T-helper 17 cell (primary cell): ENCODE measurements at places on chromosomes 3 and 15. TPM values are rescaled to one million over a fixed set of nuclear protein-coding genes. Genes with fewer than 3 reads are reported as not detected.

GRCh38 chr15:55532944-55533343 is 24.9 kb upstream of the DNAAF4 start:
- H3K36me3 ChIP-seq = peaks cover 3% of the 10 kb centered on the region
- no peak overlapping the region for H3K27ac ChIP-seq
- H3K4me3 ChIP-seq = no peak overlapping the region
- H3K4me1 ChIP-seq = peaks cover 3% of the 10 kb centered on the region
- peaks cover 17% of the 10 kb centered on the region for H3K27me3 ChIP-seq

NDUFB5 gene
- 33.3 TPM for total RNA-seq

SLCO2A1 gene
- 0.16 TPM for total RNA-seq

GRCh38 chr3:135018149-135018923 is 223.3 kb downstream of the EPHB1 start:
- no peak for DNase-seq
- peaks cover 5% of the 10 kb centered on the region for H3K4me1 ChIP-seq
- H3K4me3 ChIP-seq = no peak overlapping the region
- peaks cover 17% of the 10 kb centered on the region for H3K27me3 ChIP-seq

GRCh38 chr3:54212723-54213122 is 90.4 kb downstream of the CACNA2D3 start:
- no peak overlapping the region for H3K27ac ChIP-seq
- H3K4me3 ChIP-seq = no peak overlapping the region
- H3K27me3 ChIP-seq = no peaks in the 10 kb centered on the region
- no peaks in the 10 kb centered on the region for H3K36me3 ChIP-seq
- DNase-seq = no peak

- no peak for DNase-seq
- H3K4me3 ChIP-seq = no peak overlapping the region
- H3K36me3 ChIP-seq = no peaks in the 10 kb centered on the region
- H3K27ac ChIP-seq = no peak overlapping the region
- H3K27me3 ChIP-seq = no peaks in the 10 kb centered on the region
Observed at GRCh38 chr3:125132815-125133214, 77.0 kb upstream of the HEG1 start.

DNA sequence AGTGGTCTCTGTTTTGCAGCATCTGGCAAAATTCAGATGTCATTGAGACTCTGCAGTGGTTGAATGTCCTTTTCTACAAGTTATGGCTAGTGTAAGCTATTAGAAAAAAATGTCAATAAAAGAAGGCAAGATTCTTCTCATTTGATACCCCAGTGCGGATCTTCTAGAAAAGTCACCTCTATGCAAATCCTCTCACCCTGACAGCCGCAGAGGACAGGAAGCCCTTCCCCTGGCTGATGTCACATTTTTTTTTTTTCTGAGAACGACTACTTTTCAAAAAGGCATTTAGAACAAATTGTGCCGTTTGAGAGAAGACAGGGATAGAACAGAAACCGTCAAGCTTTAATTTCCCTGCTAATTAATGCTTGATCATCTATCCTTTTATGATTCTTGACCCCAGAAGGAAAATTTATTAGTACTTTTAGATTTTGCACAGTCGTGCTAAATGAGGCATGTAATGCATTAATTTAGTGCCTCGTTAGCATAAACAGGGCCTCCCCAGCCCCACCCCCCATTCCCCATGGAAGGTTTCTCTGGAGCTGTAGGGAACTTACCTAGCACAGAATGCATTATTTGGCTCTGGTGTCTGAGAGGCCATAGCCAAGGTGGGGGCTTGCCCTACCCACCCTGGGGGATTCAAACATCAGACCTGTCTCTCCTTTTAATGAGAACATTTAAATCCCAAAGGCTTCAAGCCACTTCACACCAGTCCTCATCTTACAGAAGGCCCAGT is 183.8 kb downstream of the OPA1 start:
- H3K27ac ChIP-seq = no peak overlapping the region
- peaks cover 63% of the 10 kb centered on the region for H3K27me3 ChIP-seq
- no peak for DNase-seq
- no peak overlapping the region for H3K4me3 ChIP-seq

- peaks cover 2% of the 10 kb centered on the region for H3K4me1 ChIP-seq
- H3K36me3 ChIP-seq = no peaks in the 10 kb centered on the region
- no peak overlapping the region for H3K27ac ChIP-seq
- H3K4me3 ChIP-seq = no peak overlapping the region
- peaks cover 12% of the 10 kb centered on the region for H3K27me3 ChIP-seq
- no peak for DNase-seq
Observed at GRCh38 chr15:93296759-93297500, 207.9 kb upstream of the RGMA start.

TIMP4 gene
- not detected for total RNA-seq

SEC61A1 gene
- total RNA-seq = 162 TPM

GRCh38 chr3:149638228-149639092 is 19.4 kb downstream of the WWTR1 start:
- DNase-seq = no peak
- H3K4me3 ChIP-seq = no peak overlapping the region
- H3K27ac ChIP-seq = no peak overlapping the region
- H3K27me3 ChIP-seq = peaks cover 27% of the 10 kb centered on the region
- peaks cover 3% of the 10 kb centered on the region for H3K4me1 ChIP-seq
- H3K36me3 ChIP-seq = peaks cover 2% of the 10 kb centered on the region

LYSMD4 gene
- total RNA-seq = 9.2 TPM

DNA sequence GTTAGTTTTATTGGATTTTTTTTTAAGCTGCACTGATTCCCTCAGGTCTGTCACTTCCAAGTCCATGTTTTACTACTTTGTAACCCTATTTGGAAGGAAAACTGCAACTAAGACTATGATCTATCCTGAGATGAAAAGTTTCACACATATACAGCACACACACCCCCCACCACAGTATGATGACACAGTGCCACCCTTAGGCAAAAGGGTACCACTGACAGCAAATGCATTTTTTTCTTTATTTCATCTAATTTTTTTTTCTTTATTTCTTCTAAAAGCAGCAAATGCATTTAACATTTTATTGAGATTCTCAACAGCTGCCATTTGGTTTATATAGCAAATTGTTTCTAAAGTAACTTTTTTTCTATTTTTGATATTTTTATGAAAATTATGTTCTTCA is 21.2 kb downstream of the NGRN start:
- H3K27ac ChIP-seq = no peak overlapping the region
- H3K4me1 ChIP-seq = no peaks in the 10 kb centered on the region
- no peak for DNase-seq
- H3K36me3 ChIP-seq = no peaks in the 10 kb centered on the region

CRTC3 gene
- 84.4 TPM for total RNA-seq

SYNPR gene
- total RNA-seq = not detected

- H3K4me1 ChIP-seq = peaks cover 30% of the 10 kb centered on the region
- H3K27me3 ChIP-seq = no peaks in the 10 kb centered on the region
- H3K4me3 ChIP-seq = no peak overlapping the region
- no peak overlapping the region for H3K27ac ChIP-seq
- DNase-seq = no peak
Observed at GRCh38 chr15:85615930-85616329, 178.8 kb downstream of the KLHL25 start.

TOP2B gene
- total RNA-seq = 113 TPM

DNA sequence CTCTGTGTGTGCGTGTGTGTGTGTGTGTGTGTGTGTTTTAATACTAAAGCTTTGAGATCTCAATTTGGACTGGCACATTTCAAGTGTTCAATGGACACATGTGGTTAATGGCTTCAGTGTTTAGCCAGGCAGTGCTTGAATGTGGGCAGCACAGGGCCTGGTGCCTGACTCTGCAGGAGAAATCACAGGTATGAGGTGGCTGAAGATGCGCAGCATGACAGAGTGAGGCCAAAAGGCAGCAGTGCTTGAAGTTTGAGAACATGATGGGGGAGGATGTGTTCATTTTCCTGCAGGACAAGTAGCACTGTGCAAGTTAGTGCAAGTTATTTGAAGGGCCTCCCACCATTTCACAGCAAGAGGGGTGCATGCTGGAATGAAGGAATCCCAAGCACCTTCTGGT is 620.5 kb upstream of the TBL1XR1 start:
- H3K27ac ChIP-seq = no peak overlapping the region
- H3K27me3 ChIP-seq = no peaks in the 10 kb centered on the region
- no peak overlapping the region for H3K4me3 ChIP-seq
- no peak for DNase-seq

- peaks cover 33% of the 10 kb centered on the region for H3K4me1 ChIP-seq
- no peak for DNase-seq
- no peaks in the 10 kb centered on the region for H3K27me3 ChIP-seq
- H3K4me3 ChIP-seq = peak overlapping the region; percentile 82
- H3K36me3 ChIP-seq = no peaks in the 10 kb centered on the region
Observed at GRCh38 chr3:112675943-112676535, 35.1 kb upstream of the CCDC80 start.

GPR62 gene
- total RNA-seq = not detected

DNA sequence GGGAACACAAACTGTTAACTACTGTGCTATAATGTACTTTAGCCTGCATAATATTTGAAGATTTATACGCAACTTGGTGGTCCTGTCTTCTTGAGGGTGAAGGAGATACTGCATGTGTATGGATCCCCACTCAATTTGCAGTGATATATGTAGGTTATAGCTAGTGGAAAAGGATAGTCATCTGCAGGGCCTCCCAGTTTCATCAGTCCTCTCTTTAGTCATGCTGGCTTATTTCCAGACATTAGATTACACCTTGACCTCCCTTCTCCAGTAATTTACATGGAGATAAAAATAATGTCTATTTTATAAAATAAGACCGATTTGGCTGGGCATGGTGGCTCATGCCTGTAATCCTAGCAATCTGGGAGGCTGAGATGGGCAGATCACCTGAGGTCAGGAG is 3.7 kb downstream of the NR1D2 start:
- H3K36me3 ChIP-seq = no peaks in the 10 kb centered on the region
- peaks cover 58% of the 10 kb centered on the region for H3K4me1 ChIP-seq
- no peaks in the 10 kb centered on the region for H3K27me3 ChIP-seq
- DNase-seq = no peak

GRCh38 chr15:47862402-47862801 is 145.1 kb downstream of the SEMA6D start:
- H3K27ac ChIP-seq = no peak overlapping the region
- H3K36me3 ChIP-seq = no peaks in the 10 kb centered on the region
- no peak overlapping the region for H3K4me3 ChIP-seq
- H3K27me3 ChIP-seq = no peaks in the 10 kb centered on the region

THRB gene
- not detected for total RNA-seq

EIF3J gene
- total RNA-seq = 73.1 TPM

TM6SF1 gene
- total RNA-seq = 4.3 TPM

TIGIT gene
- total RNA-seq = 13.3 TPM

- H3K4me1 ChIP-seq = peaks cover 5% of the 10 kb centered on the region
- H3K27me3 ChIP-seq = no peaks in the 10 kb centered on the region
- no peak for DNase-seq
- H3K4me3 ChIP-seq = no peak overlapping the region
- H3K36me3 ChIP-seq = peaks cover 10% of the 10 kb centered on the region
Observed at GRCh38 chr15:34252545-34252944, 27.7 kb downstream of the EMC4 start.

GRCh38 chr15:60120100-60120499 is 116.0 kb downstream of the FOXB1 start:
- H3K27ac ChIP-seq = no peak overlapping the region
- no peak overlapping the region for H3K4me3 ChIP-seq
- H3K4me1 ChIP-seq = peaks cover 10% of the 10 kb centered on the region
- no peak for DNase-seq

DNA sequence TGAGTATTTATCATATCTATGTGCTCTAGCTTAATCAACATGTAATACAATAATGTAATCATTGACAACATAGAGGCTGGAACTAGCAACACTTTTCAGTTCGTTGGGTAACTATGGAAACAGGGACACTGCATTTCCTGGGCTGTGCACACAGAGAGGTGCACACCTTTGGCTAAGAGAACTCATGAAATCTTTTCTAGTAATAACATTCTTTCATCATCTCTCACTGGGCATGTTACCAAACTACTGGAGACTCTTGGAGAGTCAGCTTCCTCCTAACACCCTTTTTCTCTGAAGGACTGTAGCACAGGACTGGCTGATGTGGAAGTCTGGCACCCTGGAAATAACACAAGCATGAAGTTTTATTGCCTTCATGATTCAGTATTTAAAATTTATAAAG is 135.6 kb downstream of the KCNMB2 start:
- no peak for DNase-seq
- no peak overlapping the region for H3K27ac ChIP-seq
- peaks cover 4% of the 10 kb centered on the region for H3K4me1 ChIP-seq
- H3K27me3 ChIP-seq = peaks cover 12% of the 10 kb centered on the region

- DNase-seq = no peak
- H3K36me3 ChIP-seq = no peaks in the 10 kb centered on the region
- H3K4me1 ChIP-seq = no peaks in the 10 kb centered on the region
- H3K27ac ChIP-seq = no peak overlapping the region
- no peaks in the 10 kb centered on the region for H3K27me3 ChIP-seq
Observed at GRCh38 chr3:82100378-82100777, 338.9 kb upstream of the GBE1 start.

DNA sequence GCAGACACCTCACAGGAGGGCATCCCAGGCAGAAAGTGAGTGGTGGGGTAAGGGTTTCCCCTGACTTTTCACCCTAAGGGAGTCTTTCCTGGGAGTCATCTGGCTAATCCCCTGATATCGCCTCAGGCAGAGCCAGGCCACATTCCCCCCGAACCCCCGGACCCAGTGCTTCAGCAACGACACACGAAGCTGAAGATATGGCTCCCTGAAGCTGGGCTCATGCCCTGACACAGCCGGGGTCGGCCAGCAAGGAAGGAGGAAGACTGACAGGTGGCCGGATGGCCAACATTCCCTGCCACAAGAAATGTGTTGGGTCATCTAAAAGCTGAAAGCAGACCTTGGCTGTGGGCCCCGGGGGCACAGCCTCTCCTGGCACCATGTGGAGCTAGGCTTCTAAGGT is 14.4 kb downstream of the CHST13 start:
- H3K4me3 ChIP-seq = no peak overlapping the region
- H3K36me3 ChIP-seq = no peaks in the 10 kb centered on the region
- no peak overlapping the region for H3K27ac ChIP-seq
- peaks cover 2% of the 10 kb centered on the region for H3K4me1 ChIP-seq
- peaks cover 37% of the 10 kb centered on the region for H3K27me3 ChIP-seq

GRCh38 chr3:31673950-31674349 is 141.2 kb downstream of the STT3B start:
- peaks cover 2% of the 10 kb centered on the region for H3K4me1 ChIP-seq
- peaks cover 8% of the 10 kb centered on the region for H3K27me3 ChIP-seq
- H3K27ac ChIP-seq = no peak overlapping the region
- H3K36me3 ChIP-seq = peaks cover 2% of the 10 kb centered on the region

GRCh38 chr3:128152419-128153155 is 694 bp upstream of the EEFSEC start:
- H3K36me3 ChIP-seq = peaks cover 8% of the 10 kb centered on the region
- H3K4me1 ChIP-seq = peaks cover 15% of the 10 kb centered on the region
- H3K27ac ChIP-seq = peak overlapping the region; percentile 78
- peak overlapping the region; percentile 89 for H3K4me3 ChIP-seq
